ENCODE measurements at places on chromosomes 4 and X. TPM values are rescaled to one million over a fixed set of nuclear protein-coding genes. Genes with fewer than 3 reads are reported as not detected.

The RPS6KA3 gene
- 28.7 TPM for total RNA-seq

The ERAS gene
- total RNA-seq = not detected

The BCLAF3 gene
- total RNA-seq = 16.5 TPM

The RS1 gene
- total RNA-seq = not detected

The TLR10 gene
- not detected for total RNA-seq

The POF1B gene
- total RNA-seq = 140 TPM

The SPATA18 gene
- total RNA-seq = 9.4 TPM

The GPRIN3 gene
- 14.7 TPM for total RNA-seq

The CXXC4 gene
- 1.7 TPM for total RNA-seq

The MAGIX gene
- 28.8 TPM for total RNA-seq

DNA sequence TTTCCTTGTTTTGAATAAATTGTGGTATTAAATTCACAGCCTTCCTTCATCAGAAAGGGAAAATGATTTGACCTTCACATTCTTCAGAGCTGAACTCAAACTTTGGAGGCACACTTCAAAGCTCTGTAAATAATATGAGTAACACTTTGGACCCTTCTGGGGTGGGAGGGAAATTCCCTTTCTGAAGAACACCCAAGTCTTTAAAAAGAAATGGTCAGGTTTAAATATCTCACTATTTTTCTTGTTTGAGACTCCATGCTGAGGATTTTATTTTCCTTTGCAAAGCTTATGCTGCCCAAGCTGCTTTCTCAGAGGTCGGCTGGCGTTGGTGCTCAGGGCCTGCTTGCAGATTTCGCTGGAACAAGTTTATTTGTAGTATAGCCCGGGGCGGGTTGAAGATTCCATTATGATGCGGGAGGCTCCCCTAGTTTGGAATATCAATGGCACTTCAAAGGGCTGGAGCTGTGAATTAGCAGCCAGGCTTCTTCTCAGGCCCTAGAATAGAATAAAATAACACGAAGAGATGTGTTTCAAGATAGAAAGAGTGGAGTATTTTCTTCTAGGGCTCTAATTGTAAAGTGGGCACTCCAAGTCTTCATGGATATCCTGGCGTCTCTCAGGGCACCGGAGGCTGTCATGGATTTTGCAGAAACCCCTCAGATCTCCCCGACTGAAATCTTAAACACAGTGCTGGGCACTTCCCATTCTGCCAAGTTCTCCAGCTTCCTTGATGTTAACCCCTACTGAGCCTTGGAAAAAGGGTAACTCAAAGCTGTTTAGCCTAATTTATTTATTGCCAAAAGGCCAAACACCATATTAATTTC, 315.6 kb downstream of the GPAT3 start:
- no peak for DNase-seq

GRCh38 chrX:10665681-10666080, 45.3 kb upstream of the MID1 start:
- no peak for DNase-seq

DNA sequence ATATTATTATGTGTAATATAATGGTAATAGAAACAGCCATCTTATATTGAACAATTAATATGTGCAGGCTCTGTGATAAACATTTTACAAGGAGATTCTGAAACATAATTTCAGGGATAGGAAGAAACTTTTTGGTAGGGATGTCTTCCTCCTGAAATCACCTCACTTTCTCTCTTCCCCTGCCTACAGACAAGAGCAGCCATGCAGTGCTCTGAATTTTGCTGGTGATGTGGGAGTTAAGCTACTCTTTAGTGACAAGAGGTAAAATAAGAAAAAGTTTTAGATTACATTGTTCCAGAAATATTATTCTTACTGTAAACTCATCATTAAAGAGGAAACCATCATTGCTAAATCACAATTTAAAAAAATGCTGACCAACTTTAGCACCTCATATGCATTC, 36.1 kb downstream of the LARP7 start:
- DNase-seq = no peak

GRCh38 chrX:67555578-67556203, 11.9 kb downstream of the AR start:
- DNase-seq = peak; percentile 19

GRCh38 chr4:6942238-6942800, 32.7 kb downstream of the TBC1D14 start:
- DNase-seq = no peak

DNA sequence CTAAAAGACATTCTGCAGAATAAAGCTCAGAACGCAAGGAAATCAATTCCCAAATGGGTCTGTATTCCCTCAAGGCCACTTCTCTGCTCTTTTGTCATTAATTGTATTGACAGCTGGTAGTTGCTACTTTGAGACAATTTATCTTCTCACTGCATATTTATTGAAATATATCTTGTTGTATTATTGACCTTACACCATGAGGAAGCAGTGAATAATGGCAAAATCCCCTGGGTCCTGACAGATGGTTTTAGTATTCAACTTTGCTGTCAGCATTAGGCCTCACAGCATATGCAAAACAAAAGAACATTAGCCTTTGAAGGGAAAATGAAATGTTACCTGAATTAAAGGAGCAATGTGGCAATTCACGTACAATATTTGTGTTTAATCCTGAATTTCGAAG, 406.1 kb upstream of the TRAM1L1 start:
- no peak for DNase-seq

GRCh38 chrX:110403441-110404238, 45.0 kb downstream of the RTL9 start:
- DNase-seq = no peak

DNA sequence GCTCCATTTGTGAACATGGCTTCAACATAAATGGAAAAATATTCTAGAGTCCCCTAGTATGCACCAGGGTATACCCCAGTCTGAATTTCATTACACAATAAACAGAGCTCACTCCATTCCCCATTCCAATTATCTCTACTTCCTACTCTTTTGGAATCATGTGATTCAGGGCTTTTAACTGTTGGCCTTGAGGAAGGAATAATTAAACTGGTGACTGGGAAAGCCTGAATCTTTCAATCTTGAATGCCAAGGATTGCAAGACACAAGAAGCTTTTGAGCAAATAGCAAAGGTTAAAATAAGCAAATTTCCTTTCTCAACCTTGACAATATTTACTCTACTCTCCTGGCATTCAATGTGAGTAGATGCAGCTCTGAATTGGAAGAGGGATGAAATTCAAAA, 77.5 kb upstream of the INPP4B start:
- DNase-seq = no peak

DNA sequence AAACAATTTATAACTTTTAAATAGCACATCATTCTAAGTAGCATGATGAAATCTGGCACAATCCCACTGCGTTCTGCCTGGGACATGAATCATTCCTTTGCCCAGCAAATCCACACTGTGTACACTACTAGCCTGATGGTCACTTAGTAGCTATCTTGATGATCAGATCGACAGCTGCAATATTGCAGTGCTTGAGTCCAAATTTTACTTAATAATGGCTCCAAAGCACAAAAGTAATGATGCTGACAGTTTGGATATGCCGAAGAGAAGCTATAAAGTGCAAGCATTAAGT, 86.6 kb upstream of the NPNT start:
- DNase-seq = no peak

- DNase-seq = no peak
Observed at GRCh38 chrX:134287346-134287745, 50.4 kb downstream of the CCDC160 start.

GRCh38 chr4:73740353-73740778, at the start of gene CXCL8:
CXCL8 (plus strand) TSS chr4:73740569; CDS start chr4:73740659, 90 bp downstream.
- DNase-seq = peak; percentile 70

DNA sequence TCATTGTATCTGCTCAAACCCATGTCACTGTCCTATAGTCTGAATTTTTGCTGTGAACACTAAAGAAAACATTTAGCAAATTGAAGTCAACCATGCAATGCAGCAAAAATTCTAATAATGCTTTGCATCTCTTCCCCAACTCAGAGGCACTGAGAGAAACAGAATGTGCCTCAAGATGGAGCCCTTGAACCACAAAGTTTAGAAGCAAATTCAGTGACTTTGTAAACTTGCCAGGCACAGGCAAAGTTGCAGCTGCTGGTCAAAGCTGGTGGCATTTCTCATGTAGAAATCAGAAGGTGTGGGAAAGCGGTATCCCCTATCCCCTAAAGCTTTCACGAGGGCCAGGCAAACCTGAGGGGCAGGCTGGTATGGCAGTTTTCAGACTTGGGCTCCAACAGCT, 121.7 kb upstream of the DIPK2B start:
- peak; percentile 34 for DNase-seq

- no peak for DNase-seq
Observed at GRCh38 chr4:76571274-76571673, 136.2 kb downstream of the SHROOM3 start.

DNA sequence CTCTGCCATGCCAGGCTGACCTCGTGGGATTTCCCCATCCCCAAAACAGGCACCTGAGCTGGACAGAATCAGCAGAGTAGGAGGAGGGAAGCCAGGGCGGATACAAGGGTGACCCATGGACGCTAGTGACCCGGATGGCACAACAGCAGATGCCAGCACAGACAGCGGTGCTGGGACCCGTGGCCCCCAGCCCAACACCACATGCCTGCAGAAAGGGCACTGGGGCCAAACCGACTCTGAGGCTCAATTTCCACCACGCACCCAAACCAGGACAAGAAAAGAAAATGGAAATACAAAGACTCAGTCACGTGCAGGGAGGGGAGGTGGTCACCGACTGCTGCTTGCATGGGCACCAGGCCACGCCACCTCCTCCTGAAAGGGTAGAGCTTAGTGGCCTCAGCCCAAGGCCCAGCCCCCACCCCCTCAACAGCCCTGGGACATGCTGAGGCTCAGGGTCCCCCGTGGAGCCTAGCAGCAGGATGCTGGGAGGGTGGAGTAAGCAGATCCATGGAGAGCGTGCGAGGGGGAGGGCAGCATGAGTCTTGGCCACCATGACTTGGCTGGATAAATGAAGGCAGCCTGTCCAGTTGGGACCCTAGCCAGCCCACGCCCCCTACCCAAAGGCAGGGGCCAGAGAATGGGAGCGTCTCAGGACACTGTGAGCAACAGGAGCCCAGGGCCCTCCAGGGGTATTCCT, 47.7 kb downstream of the C4orf50 start:
- DNase-seq = no peak

GRCh38 chr4:175127314-175127713, 209.2 kb downstream of the ADAM29 start:
- DNase-seq = no peak

- no peak for DNase-seq
Observed at GRCh38 chr4:98150092-98150761, 7.0 kb upstream of the STPG2 start.

- DNase-seq = no peak
Observed at GRCh38 chr4:87542734-87543312, 13.6 kb upstream of the SPARCL1 start.

DNA sequence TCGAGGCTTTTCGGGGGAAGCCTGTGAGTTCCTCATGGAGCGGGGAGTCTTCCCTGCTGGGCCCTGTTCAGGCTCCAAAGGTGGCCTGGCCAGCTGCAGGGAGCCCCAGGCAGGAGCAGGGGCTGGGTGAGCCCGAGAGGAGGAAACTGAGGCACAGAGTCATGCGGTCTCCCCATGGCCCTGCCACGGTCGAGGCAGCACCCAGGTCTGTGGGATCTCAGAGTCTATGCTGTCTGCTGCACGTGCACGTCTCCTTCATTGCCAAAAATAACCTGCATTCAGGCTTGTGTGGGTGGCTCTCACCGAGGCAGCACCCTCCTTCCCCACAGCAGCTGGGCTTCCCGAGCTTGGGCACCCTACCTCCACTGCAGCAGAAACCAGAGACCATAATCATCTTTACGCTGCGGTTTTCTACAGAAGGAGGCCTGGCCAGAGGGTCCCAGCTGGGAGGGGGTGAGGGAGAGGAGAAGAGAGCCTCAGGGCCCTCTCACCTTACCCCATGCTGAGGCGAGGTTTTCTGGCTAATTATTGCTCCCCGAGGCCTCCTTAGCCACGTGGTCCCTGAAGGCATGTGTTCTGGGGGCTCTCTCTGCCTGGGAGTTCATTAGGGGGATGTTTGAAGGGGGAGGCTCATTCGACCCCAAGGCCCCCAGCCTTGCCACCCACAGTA, 64.3 kb downstream of the CPZ start:
- no peak for DNase-seq

- DNase-seq = no peak
Observed at GRCh38 chr4:82842593-82842992, 44.0 kb upstream of the SCD5 start.

- DNase-seq = no peak
Observed at GRCh38 chr4:42709392-42710065, 52.6 kb upstream of the ATP8A1 start.

DNA sequence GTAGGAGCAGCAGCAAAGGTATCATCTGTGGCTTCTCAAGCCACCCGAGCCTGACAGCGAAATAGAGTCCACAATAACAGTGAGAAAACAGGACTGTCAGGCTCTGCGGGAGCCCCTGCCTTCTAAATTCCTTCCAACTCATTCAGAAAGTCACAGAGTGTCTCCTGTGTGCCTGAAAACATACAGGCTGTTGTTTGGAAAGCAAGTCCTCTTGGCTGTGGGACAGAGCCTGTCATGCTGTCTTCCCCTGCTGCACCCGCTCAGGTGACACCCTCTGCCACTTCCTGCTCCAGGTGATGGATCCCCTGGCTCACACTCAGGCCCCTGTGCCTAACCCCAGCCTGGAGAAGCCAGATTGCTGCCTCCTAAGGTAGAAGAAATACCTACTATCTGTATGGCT, 152.3 kb downstream of the RAB28 start:
- no peak for DNase-seq

Measured in transverse colon (tissue), 4 donors.